ENCODE measurements at places on chromosomes 13 and 19.

DNA sequence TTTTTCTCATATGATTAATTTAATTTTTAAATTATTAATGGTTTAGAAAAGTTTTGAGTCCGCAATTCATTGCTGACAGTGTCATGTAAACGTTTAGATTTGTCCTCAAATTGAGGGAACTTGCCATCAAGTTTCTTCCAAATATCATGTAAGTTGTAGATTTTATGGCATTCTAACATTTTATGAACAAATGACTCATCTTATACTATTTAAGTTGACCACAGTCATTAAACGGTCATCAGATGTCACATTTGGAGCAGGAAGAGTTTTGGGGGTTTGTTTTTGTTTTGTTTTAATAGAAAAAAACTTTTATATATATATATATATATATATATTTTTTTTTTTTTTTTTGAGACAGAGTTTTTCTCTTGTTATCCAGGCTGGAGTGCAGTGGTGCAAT, 4.3 kb downstream of the ZNF114 start:
- no peak for DNase-seq

DNA sequence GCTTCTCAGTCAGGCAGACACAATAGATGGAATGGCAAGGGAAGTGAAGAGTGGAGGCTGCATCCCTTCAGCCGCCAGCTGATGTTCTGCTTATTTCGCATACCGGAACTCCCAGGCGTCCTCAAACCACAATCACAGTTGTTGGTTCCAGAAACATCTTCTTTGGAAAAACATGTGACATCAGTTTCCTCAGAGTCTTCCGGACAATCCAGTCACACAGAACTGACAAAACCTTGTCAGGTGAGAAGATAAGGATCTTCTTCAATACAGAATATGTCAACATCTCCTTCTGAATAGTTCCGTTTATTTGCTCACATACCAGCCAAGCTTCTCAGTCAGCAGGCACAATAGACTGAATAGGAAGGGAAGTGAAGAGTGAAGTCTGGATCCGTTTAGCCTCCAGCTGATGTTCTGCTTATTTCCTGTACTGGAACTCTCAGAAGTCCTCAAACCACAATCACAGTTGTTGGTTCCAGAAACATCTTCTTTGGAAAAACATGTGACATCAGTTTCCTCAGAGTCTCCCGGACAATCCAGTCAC, 45.1 kb upstream of the CEACAM21 start:
- DNase-seq = no peak

GRCh38 chr13:51122868-51123566, 11.9 kb upstream of the C13orf42 start:
- peak; percentile 2 for DNase-seq

- no peak for DNase-seq
These were observed 150.2 kb upstream of the VSTM2B start for GRCh38 chr19:29375429-29376119.

GRCh38 chr13:28538932-28539331, 44.0 kb upstream of the FLT1 start:
- no peak for DNase-seq

GRCh38 chr13:97267418-97268059, 45.4 kb downstream of the MBNL2 start:
- DNase-seq = no peak
